Amniotic stem cell (primary cell): ENCODE measurements at places on chromosomes 12 and 14.
A peak's percentile ranks its signal among the peaks of the same experiment; 100 is the strongest.

DNA sequence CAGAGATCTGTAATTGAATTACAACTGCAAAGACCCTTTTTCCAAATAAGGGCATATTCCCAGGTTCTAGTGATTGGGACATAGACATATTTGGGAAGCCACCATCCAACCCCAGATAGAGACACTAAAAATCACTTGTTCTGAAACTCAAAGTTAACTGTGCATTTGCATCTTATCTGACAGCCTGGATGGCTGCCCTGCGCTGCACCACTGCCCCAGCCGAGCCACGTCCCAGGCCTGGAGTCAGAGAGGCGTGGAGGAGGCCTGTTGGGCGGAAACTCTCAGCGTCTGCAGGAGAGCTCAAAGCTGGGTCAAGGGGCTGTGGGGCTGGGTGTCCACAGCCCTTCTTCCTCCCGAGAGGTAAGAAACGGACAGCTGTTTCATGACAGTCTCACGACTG is 124.4 kb downstream of the RIMBP2 start:
- DNase-seq, result no peak

- DNase-seq, result no peak
Observed at GRCh38 chr14:39175445-39176262, 600 bp downstream of the PNN start.

- DNase-seq, result no peak
Observed at GRCh38 chr12:27572486-27573255, 48.7 kb downstream of the PPFIBP1 start.

DNA sequence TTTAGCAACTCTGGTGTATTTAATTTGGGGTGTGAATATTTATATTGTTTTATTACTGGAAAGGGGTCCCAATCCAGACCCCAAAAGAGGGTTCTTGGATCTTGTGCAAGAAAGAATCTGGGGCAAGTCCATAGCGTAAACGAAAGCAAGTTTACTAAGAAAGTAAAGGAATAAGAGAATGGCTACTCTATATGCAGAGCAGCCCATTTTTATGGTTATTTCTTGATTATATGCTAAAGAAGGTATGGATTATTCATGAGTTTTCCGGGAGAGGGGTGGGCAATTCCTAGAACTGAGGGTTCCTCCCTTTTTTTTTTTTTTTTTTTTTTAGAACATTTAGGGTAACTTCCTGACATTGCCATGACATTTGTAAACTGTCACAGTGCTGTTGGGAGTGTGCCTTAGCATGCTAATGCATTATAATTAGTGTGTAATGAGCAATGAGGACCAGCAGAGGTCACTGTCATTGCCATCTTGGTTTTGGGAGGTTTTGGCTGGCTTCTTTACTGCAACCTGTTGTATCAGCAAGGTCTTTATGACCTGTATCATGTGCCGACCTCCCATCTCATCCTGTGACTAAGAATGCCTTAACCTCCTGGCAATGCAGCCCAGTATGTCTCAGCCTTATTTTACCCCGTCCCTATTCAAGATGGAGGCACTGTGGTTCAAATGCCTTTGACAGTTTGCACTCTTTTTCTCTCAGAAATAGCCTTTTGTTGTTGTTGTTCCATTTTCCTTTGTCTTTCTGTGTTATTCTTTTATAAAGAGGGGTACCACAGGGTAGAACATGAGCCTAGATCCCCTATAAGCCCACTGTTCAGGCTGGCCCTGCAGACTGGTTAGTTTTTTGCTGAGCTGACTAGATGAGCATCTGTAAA is 75.5 kb upstream of the DCD start:
- no peak for DNase-seq

DNA sequence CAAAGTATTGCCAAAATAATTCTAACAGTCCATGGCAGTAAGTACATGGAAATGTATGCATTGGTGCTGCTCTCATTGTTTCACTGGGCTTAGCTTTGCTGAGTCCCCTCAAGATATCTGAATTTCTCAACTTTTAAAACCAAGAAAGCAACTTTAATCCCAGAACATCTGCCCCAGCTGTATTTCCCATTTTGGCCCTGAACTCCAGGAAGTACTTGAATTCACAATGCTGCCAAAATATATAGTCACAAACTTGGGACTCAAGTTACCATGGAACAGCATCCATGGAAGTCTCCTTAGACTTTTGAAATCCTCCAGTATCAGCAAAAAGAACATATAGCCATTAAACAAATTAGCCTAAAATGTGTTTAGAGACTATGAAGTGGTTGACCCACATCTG is 78.5 kb upstream of the FLRT2 start:
- DNase-seq, result no peak

- peak; percentile 94 for DNase-seq
Observed at GRCh38 chr14:77032844-77033621, 4.5 kb upstream of the IRF2BPL start.

DNA sequence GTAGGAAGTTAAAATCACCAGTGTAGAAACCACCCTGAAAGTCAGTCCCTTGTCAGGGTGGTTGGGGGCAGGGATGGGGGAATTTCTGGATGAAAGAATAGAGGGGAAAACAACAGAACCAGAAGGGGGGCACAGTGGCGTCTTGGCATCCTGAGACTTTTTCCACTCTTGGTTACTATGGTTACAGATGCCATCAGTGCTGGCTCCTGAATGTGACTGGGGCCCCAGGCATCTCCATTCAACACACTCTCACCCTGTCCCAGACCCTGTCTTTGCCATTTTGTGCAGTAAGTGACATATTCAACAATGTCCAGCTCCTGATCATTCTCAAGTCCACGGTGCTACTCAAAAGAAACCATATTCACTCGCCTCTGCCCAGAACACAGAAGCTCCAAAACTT is 11.3 kb downstream of the KCNK10 start:
- DNase-seq, result no peak

- DNase-seq, result no peak
Observed at GRCh38 chr12:110766311-110767154, 23.8 kb upstream of the PPP1CC start.

DNA sequence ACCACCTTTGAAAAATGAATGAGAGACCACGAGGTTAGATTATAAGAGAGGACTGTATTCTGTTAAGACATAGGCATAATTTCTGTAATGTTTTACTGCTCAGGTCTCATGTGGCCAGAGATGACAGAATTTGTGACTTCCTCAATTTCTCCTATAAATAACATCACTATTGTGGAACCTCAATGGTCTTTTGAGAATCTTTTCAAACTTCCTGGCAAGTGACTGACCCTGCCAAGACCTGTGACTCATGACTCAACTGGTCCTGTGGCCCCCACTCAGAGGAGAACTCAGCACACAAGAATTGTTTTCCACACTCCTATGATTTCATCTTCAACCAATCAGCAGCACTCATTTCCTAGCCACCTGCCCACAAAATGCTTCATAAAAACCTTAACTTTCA is 508.2 kb upstream of the ATP2B1 start:
- DNase-seq, result no peak

DNA sequence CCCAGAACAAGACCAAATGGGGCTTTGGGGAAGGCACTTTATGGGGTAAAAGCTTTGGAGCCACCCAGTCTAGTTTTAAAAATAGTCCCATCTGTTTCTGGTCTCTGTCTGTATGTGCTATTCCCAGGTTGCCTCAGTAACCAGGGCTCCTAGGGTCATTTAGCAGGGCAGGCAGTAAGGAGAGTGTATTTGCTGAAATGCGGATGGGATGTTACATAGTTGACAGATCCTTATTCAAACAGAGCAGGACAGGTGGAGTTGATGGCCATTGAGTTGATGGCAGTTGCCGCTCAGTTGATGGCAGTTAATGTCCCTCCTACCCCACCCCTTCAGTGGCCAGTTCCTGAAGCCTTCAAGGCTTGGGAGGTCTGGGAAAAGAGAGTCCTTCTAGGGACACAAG is 4.6 kb downstream of the ZC3H10 start:
- DNase-seq, result no peak

DNA sequence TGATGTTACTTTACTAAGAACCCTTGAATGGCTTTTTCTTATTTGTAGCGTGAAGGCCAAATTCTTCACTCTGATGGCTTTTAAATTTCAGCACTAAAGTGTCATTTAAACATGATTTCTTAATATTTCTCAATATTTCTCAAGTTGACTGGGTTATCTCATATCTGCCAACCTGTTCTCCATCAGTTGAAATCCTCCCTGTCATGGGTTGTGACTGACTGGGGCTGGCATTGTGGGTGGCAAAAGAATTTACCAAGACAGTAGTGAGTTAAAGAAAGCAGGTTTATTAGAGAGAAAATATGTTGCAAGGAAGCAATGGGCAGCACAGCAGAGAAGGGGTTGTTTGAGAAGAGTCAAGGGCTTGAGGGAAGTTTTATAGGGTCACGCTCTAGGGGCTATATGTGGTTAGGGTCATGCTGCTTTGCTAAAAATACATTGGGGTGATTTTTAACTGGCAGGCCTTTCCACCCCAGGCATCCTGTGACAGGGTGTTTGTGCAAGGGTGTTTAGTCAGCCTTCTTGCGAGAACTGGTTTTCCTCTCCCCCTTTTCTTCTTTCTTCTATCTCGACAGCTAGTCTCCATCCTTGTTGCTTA is 232.8 kb upstream of the SEL1L start:
- no peak for DNase-seq

- no peak for DNase-seq
Observed at GRCh38 chr14:73426877-73427276, 31.5 kb downstream of the NUMB start.

GRCh38 chr12:92034858-92035401 is 110.7 kb downstream of the BTG1 start:
- DNase-seq, result no peak

DNA sequence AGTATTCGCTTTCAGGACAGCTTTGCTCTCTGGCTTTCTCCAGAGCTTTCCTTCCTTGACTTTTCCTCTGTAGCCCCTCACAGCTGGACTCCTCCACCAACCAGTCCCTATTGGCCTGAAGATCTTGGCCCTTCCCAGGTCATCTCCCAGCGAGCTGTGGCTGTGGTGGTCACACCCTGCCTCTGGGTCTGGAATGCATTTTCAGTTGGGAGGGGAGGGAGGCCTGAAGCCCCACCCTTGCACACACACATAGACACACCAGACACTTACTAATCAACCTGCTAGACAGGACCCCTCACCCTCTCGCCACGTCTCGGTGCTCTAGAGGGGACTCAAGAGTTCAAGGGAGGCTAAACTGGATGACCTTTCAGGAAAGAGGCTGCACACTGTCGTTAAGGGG is 13.9 kb downstream of the JDP2 start:
- no peak for DNase-seq

DNA sequence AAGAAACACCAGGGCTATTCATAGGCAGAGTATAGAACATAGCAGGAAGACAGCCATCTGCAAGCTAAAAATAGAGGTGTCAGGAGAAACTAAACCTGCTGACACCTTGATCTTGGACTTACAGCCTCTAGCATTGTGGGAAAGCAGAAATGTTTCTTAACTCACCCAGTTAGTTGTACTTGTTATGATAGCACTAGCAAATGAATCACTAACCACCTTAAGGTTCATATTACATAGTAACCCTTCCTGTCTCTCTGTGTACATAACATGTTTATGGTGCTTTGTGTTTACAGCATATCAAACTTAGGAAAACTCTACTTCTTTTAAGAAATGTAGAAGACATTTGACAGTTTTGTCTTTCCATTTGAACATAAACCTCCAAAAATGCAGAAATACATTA is 1031.3 kb downstream of the FSCB start:
- no peak for DNase-seq

DNA sequence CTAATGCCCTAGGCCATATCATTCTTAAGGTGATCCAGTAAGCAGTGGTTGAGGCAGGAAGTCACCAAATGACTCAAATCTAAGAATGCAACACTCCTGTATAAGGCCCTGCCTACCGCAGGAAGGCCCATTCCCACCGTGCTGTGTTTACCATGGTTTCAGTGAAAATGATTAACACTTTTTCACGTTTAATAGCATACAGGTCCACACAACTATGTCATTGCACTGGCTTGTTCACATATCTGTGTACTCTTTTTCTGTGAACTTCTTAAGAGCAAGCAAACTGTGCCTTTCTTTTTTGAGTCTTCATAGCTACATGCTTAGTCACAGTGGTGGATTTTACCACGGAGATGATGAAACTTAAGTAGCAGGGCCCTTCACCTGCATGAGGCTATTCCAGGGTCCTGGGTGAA is 214.9 kb downstream of the CNTN1 start:
- DNase-seq, result no peak

- no peak for DNase-seq
Observed at GRCh38 chr14:85915711-85916110, 385.8 kb downstream of the FLRT2 start.

DNA sequence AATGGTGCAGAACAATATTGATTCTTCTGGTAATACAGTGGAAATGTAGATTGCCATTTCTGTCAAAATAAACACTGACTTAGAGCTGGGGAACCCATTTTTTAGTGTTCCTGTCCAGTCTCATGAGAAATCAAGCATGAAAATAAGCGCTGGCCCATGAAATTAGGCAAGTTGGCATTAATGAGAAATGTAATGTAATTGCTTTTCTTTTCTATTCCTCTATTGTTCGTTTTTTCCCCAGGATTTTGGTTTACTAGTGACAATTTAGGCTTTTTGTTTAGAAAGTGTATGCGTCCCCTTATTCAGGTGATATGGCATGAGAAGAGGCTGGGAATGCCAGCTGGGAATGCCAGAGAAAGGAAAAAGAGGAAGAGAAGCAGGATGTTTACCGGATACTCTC is 64.4 kb upstream of the KICS2 start:
- no peak for DNase-seq

DNA sequence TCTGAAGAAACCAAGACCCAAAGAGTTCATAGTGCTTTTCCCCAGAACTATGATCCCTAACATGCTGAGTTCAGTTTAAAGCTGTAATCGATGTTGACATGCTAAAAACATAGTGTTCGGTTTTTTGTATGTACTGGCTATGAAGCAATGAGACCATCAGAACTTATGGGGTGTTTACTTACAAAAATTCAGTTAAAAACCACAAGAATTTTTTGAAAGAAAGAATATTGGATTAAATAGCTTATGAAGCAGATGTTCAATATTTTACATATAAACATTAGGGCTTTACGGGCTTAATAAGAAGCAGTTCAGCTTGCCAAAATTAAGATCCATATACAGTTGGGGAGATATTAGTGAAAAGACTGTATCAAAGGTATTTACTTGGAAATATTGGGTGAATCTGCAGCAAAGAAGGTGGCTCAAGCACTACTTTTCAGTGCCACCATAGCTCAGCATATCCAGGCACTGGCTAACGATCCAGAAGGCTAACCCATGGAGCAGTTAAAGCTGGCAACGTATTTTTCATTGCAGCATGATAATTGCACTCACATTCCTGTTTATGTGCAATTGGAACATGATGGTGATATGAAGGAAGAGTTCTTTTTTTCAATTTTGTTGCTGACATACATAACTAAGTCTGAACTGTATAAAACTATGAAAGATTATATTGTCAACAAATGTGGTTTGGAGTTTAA is 125.9 kb downstream of the EFCAB11 start:
- DNase-seq, result no peak

DNA sequence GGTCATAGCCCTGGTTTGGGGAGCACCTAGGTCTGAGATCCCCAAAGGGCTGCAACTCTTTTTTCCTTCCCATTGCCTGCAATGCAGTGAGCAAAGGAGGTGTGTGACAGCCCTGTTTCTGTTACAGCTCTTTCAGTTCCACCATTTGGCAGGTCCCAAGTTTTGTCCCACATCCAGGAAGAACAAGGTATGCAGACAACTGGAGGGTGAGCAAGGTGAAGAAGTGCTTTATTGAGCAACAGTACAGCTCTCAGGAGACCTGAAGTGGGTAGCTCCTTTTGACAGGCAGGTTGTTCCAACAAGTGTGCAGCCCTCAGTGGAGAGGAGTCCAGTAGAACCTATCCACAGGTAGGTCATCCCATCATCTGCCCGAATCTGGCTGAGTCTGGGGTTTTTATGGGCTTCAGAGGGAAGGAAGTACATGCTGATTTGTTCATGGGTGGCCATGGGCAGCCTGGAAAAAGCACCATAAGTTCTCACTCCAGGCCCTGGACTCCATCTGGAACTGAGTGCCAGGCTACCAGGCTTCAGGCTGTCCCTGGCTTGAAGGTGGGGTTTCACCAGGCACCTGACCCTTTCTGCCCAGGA is 62.8 kb upstream of the NAV3 start:
- no peak for DNase-seq
